ENCODE measurements at places on chromosomes 7 and 10.
A peak's percentile ranks its signal among the peaks of the same experiment; 100 is the strongest.

DNA sequence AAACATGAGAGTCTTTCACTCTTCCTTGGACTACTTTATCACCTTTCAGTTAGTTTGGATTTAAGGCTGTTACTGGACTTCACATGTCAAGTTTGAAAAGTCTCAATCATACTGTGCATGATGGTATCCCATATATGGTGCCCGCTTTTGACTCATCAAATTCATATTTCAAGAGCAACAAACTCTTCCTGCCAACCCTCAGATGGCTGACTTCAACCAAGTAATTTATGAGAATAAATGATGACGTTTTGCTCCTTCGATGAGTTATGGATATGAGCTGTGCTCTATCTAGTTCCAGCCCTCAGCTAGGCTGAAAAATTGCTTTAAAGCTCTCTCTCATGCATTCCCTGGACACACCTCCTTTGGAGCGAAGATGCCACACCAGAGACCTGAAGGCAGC, 110.3 kb upstream of the RSU1 start:
- no peak for DNase-seq

DNA sequence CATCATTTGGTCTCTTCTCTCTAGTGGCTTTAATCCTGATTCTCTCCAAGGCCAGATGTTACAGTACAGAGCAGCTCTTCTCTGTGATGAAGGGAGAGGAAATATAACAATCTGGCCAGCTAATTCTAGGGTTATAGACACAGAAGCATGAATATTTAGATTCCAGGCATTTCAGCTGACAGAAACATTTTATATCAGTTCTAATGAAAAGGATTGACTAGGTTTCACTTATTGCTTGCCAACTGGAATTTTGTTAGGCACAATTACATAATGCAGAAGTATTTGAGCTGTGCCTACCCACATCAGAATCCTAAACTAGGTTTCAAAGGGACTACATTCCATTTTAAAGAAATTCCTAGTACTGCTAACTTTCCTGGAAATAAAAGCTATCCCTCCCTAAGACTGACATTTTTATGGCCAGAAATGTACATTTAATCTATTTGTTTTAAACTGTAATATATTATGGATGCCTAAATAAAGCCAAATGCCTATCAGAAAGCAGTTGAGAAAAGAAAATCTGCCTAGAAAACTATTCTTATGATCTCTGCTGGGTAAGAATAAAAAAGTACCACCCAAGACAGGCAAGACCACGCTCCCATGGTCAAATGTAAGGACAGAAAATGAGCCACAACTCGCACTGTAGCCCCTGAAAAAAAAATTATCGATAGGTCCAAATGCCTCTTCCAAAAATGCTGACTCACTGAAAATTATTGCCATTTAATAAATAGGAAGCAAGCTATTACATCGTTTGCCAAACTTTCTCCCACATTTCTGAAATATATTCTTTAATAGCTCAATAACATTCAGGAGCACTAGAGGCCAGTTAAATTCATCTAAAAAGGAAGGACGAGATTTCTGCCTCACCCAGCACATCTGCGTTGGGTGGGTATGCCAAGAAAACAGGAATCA, 498.1 kb downstream of the KCNMA1 start:
- DNase-seq, result no peak

GRCh38 chr10:129882291-129883010, 81.6 kb downstream of the EBF3 start:
- DNase-seq, result no peak

GRCh38 chr7:111835066-111835465, 272.8 kb upstream of the IMMP2L start:
- peak; percentile 89 for DNase-seq

DNA sequence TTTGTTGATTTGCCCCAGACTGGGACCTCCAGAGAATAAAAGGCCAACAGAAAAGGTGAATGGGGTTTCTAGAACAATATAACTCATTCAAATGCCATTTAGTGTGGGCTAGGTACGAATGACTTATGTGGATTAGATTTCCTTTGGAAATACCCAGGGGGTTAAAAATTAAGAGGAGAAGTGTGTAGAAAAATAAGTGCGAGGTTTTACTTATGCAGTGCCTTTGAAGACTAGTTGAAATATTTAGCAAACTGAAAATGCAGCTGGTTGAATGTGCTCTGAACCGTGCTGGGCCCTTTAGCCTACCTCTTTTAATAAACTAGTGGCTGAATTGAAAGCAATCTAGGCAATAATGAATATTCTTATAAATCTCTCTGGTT, 180.6 kb downstream of the LRMDA start:
- DNase-seq, result no peak

GRCh38 chr7:1662101-1662500, 8.0 kb upstream of the ELFN1 start:
- no peak for DNase-seq

- DNase-seq, result no peak
Observed at GRCh38 chr7:139572071-139572470, 48.6 kb downstream of the CLEC2L start.

GRCh38 chr7:45036317-45036716, 36.3 kb downstream of the CCM2 start:
- DNase-seq, result no peak

- DNase-seq, result no peak
Observed at GRCh38 chr10:75468612-75469005, 37.2 kb downstream of the LRMDA start.

GRCh38 chr10:24680647-24681524, 42.8 kb downstream of the ARHGAP21 start:
- peak; percentile 16 for DNase-seq

GRCh38 chr7:28605427-28606085, 193.2 kb downstream of the CREB5 start:
- DNase-seq, result no peak

GRCh38 chr7:19249281-19249680, 104.1 kb upstream of the FERD3L start:
- no peak for DNase-seq

DNA sequence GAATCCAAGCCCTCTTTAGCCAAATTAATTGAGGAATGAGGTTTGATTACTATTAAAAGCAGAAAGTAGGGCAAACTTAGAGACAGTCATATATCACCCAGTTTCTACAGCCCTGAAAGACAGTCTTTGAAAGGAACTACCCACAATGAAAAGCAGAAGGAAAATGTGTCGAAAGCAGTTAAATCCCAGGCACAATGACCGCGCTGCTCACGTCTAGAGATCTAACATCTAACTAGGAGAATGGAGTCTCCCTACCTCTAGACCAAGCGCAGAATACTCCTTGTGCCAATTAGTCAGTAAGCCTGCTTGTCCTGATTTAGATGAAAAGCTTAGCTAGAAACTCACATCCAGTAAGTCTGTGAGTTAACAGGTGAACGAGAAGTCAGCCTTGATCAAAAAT, 350.0 kb downstream of the FGFR2 start:
- no peak for DNase-seq

DNA sequence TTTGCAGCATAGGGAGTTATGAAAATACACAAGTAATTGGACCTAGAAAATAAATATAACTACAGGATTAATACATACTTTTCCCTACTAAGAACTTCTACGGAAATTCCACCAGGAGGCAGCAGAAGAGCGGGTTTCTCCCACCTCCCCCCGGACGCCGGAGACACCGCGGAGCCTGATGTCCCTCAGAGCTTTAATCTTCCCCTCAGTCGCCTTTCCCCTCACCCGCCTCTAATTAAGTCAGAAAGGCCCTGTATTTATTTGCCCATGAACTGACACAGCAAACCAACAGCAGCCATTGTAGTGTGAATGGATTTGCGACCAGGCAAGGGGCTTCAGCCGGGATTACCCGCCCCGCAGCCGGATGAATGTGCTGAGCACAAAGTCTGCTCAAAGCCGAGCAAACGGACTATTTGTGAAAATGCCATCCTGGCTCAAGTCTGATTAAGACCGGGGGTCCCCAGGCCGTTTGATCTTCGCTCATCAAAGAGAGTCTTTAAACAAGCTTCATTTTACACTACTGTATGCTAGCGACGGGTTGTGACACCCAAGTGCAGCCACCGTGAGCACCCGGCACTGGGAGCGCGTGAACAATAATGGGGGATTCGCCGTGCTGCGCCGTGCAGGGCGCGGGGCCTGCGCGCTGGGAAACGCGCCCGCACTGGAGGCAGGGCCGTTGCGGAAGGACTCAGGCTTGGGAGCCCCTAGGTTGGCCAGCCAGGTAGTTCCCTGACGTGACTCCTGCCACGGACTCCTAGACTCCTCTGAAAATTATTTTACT, 5.6 kb upstream of the DKK1 start:
- DNase-seq, result peak; percentile 92

DNA sequence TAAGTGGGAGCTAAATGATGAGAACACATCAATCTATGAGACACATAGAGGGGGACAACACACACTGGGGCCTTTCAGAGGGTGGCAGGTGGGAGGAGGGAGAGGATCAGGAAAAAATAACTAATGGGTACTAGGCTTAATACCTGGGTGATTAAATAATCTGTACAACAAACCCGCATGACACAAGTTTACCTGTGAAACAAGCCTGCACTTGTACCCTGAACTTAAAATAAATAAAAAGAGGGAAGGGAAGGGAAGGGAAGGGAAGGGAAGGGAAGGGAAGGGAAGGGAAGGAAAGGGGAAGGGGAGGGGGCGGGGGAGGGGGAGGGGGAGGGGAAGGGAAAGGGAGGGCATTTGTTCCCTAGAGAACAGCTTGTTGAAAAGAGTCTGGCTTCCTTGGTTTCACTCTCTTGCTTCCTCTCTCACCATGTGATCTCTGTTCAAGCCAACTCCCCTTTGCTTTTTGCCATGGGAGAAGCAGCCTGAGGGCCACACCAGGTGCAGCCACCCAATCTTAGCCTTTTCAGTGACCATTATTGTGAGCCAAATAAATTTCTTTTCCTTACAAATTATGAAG, 57.7 kb downstream of the FAM13C start:
- DNase-seq, result no peak

- DNase-seq, result no peak
Observed at GRCh38 chr7:92547579-92547978, 19.0 kb downstream of the RBM48 start.

- DNase-seq, result no peak
Observed at GRCh38 chr7:139946533-139946932, 116.2 kb downstream of the PARP12 start.

GRCh38 chr10:29026802-29027580, 261.9 kb upstream of the LYZL1 start:
- no peak for DNase-seq

- DNase-seq, result peak; percentile 53
Observed at GRCh38 chr7:43535031-43535451, 47.9 kb upstream of the STK17A start.

- DNase-seq, result no peak
Observed at GRCh38 chr7:114112806-114113205, 194.0 kb upstream of the PPP1R3A start.

DNA sequence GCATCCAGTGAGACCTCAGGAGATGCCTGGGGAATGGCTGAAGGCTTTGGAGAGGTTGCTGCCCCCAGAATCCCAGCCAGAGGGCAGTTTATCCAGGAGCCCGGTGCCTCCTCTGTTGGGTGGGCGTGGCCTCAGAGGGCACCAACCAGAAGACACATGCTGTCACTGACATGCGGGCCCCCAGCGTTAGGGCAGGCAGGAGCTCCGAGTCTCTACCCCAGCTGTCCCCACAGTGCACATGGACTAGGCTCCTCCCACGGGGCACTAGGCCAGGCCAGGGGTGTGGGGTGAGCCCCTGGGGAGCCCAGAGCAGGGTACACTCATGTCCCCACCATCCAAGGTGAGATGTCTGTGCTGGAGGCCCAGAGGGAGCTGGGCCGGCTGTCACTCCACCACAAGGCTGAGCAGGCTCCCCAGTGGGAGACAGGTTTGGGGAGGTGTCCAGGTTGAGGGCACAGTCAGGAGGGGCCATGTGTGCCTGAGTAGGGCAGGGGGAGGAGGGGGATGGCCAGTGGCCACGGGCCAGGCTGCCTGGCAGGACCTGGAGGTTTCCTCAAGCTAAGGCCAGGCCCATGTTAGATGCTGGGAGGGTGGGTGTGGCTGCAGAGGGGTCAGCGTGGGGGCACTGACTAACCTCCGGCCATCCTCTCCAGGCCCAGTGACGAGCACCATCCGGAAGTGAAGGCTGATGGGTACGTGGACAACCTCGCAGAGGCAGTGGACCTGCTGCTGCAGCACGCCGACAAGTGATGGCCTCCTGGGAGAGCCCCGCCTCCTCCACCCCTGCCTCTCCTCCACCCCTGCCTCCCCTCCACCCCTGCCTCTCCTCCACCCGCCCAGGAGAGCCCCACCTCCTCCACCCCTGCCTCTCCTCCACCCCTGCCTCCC, 131.3 kb downstream of the FAM53B start:
- DNase-seq, result peak; percentile 39

DNA sequence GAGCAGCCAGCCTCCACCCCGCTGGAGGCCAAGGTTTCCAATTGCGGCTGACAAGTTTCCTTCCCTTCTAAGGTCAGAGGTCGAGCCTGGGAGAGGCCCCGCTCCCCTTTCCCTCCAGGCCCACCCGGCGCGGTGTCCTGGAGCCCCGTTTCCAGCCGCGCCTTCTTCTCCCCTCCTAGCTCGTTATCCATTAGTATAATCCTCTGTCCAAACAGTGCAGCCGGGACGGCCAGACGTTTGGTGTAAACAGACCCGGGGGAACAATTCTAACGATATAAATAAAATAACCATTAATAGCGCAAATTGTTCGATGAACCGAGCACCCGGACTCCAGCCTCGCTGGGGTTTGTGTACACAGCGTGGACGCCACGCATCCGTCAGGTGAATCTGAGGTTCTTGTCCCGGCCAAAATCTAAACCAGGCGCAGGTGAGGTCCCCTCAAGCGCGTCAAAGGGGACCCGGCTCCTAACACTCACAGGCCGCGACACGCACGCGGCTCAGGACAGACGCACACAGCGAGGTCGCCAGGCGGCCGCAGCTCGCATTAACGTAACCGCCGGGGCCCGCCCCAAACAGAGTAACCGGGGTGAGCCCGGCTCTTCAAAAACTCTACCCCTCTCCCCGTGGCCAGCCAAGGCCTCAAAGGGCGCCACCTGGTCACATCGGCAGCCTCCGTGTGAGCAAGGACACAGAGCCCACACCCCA, 10.8 kb upstream of the NKX2-3 start:
- peak; percentile 15 for DNase-seq

- peak; percentile 89 for DNase-seq
Observed at GRCh38 chr7:45921699-45922519, 837 bp upstream of the IGFBP3 start.

- DNase-seq, result no peak
Observed at GRCh38 chr7:100822236-100823139, 4.8 kb downstream of the EPHB4 start.

GRCh38 chr10:109993551-109994330, 14.0 kb upstream of the ADD3 start:
- no peak for DNase-seq

- DNase-seq, result no peak
Observed at GRCh38 chr10:124016804-124017375, 76.5 kb downstream of the CHST15 start.

- DNase-seq, result no peak
Observed at GRCh38 chr7:132805766-132806165, 229.5 kb upstream of the PLXNA4 start.

DNA sequence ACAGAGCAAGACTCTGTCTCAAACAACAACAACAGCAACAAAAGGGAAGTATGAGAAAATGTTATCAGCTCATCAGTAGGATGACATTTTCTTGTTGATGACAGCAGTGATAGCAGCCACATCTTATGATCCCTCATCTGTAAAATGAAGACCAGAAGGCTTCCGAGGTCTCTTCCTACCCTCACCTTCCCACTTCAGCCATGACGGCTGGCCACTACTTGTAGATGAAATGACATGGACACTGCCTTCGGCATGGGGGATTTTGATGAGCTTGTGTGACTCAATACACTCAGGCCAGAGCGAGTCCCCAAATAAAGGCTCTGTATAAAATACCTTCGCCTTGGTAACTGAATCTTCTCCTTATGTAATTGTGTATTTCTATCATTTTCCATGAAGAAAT, 6.7 kb downstream of the ECHDC3 start:
- DNase-seq, result no peak

Data from foreskin fibroblast (primary cell).